ENCODE measurements at places on chromosomes 12 and 14. TPM values are rescaled to one million over a fixed set of nuclear protein-coding genes. Genes with fewer than 3 reads are reported as not detected.
A peak's percentile ranks its signal among the peaks of the same experiment; 100 is the strongest.

The MUCL1 gene
- total RNA-seq = not detected

DNA sequence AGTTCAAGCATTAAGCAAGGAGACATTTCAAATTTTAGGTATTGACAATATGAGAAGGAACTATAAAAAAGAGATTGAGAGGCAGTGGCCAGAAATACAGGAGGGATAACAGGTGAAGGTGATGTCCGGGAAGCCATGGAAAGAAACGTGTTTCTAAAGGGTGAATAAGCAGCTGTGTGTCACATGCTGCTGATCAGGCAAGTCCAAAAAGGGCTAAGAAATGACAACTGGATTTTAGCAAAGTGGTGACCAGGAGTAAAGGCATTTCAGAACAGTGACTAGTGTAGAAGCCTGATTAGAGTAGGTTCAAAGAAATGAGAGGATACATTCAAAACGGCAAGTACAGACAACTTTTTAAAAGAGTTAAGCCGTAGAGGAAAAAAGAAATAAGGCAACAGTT lies 204.3 kb upstream of the DIO2 start:
- no peak for DNase-seq

GRCh38 chr12:25797949-25798348 lies 160.5 kb upstream of the RASSF8 start:
- DNase-seq = peak; percentile 51

The POMT2 gene
- total RNA-seq = 14.7 TPM

- no peak for DNase-seq
Observed at GRCh38 chr12:127595506-127595905, 671.5 kb upstream of the TMEM132C start.

DNA sequence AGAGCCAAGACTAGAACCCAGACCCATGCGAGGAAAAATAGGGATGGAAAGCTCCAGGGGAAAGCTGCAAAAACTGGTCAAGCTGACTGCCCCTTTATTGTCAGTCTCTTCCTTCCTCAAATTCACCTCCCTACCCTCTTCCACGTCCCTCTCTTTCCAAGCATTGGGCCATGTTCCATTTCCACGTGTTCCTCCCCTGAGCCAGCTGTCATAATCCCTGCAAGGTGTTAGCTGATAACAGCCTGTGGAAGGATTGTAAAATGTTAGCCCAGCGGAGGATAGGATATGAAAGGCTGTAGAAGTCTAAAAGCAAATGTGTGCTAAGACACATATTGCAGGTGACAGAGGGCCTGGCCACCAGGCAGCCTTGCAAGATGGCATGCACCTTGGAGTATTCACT lies 88.0 kb upstream of the MAX start:
- no peak for DNase-seq

The ASCL1 gene
- not detected for total RNA-seq

GRCh38 chr12:77402716-77403115 lies 337.3 kb upstream of the E2F7 start:
- no peak for DNase-seq
